AML-193 (cell line): ENCODE measurements at places on chromosomes 1 and 21.

- no peak for DNase-seq
Observed at GRCh38 chr1:153698020-153698922, 19.8 kb downstream of the NPR1 start.

GRCh38 chr1:93729906-93730305, 48.3 kb upstream of the BCAR3 start:
- no peak for DNase-seq

GRCh38 chr1:3251807-3252428, 182.9 kb downstream of the PRDM16 start:
- no peak for DNase-seq

DNA sequence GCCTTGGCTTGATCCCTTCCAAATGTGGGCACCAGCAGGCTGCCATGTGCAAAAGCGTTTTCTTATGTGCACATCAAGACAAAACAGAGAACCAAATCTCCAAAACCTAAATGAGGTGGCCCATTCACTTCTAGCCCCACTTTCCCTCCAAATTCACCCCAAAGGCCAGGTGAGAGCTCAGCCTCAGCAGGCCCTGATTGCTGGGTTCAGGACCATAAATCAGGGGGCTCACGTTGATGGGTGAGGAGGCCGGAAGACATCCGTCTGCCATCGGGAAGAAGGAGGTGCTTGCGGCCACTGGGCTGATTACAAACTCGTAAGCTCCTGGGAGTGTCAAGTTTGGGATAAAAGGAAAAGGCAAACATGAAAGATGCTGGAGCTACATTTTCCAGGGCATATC, 86.7 kb upstream of the CLDN14 start:
- DNase-seq, result no peak
